ENCODE measurements at places on chromosomes 1 and 21. TPM values are rescaled to one million over a fixed set of nuclear protein-coding genes. Genes with fewer than 3 reads are reported as not detected.

GRCh38 chr1:226586650-226587422 is 38.3 kb downstream of the STUM start:
- H3K27ac ChIP-seq = no peak overlapping the region
- no peak overlapping the region for H3K4me3 ChIP-seq
- H3K36me3 ChIP-seq = no peaks in the 10 kb centered on the region

Gene FCER1G
- total RNA-seq = 138 TPM

- H3K27ac ChIP-seq = peak overlapping the region; percentile 88
- no peaks in the 10 kb centered on the region for H3K27me3 ChIP-seq
- peak overlapping the region; percentile 60 for H3K4me3 ChIP-seq
- H3K36me3 ChIP-seq = peaks cover 35% of the 10 kb centered on the region
- no peak for DNase-seq
- H3K4me1 ChIP-seq = peaks cover 20% of the 10 kb centered on the region
These were observed 932 bp downstream of the RPF1 start for GRCh38 chr1:84479998-84480397.

DNA sequence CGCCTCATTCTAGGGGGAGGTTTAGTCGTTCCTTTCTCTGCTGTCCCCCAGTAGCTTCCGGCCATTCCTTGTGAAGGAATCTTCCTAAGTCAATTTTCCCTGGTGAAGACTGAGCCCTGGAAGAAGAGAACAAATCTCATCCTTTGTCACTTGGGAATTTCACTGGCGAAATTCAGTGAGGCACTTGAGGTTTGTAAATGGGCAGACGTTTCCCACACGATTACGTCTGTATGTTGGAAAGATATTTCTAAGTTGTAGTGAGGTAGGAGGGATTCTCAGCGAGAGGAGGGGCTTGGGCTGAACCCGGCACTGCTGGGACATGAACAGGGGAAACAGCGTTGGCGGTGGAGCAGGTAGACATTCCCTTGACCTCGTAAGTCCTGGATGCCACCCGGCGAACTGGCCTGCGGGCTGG is 47.2 kb downstream of the GALNT2 start:
- H3K27me3 ChIP-seq = no peaks in the 10 kb centered on the region
- no peak overlapping the region for H3K27ac ChIP-seq
- H3K4me1 ChIP-seq = peaks cover 14% of the 10 kb centered on the region
- no peak for DNase-seq
- peaks cover 6% of the 10 kb centered on the region for H3K36me3 ChIP-seq
- no peak overlapping the region for H3K4me3 ChIP-seq

Gene COL8A2
- total RNA-seq = 5.2 TPM

DNA sequence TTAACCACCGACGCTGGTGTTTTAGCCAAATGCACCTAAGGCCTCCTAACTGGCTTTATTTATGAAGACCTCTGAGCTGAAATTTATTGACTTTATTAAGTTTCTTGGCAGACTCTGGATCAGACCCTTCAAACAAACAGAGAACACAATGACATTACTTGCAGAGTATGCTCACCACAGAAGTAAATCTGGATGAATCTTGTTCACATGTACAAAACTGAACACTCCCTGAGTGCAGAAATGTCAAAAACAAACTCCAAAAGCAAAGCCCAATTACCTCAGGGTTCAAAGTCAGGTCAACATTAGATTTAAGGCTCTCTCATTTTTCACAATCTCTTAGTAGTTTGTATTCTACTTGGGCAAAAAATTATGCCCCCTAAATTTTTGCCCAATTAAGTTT is 218.6 kb downstream of the SLC45A1 start:
- H3K4me3 ChIP-seq = no peak overlapping the region
- peaks cover 10% of the 10 kb centered on the region for H3K4me1 ChIP-seq
- no peaks in the 10 kb centered on the region for H3K36me3 ChIP-seq
- no peak overlapping the region for H3K27ac ChIP-seq
- H3K27me3 ChIP-seq = no peaks in the 10 kb centered on the region
- no peak for DNase-seq

DNA sequence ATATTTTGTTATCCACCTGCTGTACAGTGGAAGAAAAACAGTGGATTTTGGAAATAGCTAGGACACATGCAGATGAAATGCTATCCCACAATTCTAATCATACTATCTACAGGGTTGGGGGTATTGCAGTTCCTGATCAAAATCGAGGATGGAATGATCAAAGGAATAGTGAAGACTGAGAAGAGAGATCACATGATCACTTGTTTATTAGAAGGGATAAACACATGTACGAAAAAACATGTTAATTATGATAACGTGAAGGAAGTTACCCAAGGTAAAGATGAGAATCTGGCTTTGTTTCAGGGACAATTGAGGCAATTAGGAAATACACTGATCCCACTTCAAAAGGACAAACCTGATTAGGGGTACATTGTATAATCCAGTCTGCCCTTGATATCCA is 8.8 kb upstream of the NENF start:
- H3K27me3 ChIP-seq = no peaks in the 10 kb centered on the region
- H3K4me1 ChIP-seq = no peaks in the 10 kb centered on the region
- no peak for DNase-seq
- no peak overlapping the region for H3K27ac ChIP-seq
- H3K36me3 ChIP-seq = no peaks in the 10 kb centered on the region

DNA sequence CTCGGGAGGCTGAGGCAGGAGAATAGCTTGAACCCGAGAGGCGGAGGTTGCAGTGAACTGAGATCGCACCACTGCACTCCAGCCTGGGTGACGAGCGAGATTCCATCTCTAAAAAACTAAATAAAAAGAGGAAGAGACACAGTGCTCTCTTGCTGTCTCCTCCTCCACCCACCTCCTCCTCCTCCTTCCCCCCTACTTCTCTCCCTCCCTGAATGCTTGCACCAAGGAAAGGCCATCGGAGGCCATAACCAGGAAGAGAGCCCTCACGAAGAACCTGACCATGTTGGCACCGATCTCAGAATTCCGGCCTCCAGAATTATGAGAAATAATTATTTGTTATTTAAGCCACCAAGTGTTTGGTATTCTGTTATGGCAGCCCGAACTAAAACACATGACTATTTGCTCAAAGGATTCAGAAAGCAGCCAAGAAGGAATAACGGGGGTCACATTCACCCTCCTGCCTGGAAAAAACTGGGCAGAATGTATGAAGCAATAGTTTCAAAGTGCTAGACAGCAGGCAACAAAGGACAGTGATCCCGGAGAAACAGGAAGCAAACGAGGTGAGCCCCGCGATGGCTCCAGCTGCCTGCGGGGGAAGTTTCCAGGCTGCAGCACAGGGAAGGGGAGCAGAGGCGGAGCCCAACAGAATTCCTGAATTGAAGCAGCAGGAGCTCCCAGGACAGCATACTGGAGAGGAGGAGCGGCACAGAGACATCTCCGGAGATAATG is 35.8 kb downstream of the LDLRAD1 start:
- no peak overlapping the region for H3K27ac ChIP-seq
- H3K4me3 ChIP-seq = peak overlapping the region; percentile 44
- DNase-seq = no peak

Gene LPAR3
- 1.5 TPM for total RNA-seq

- H3K4me3 ChIP-seq = no peak overlapping the region
- no peak for DNase-seq
- no peaks in the 10 kb centered on the region for H3K27me3 ChIP-seq
These were observed 24.4 kb upstream of the LEPR start for GRCh38 chr1:65395887-65396612.

Gene PRDM16
- total RNA-seq = 54.5 TPM

DNA sequence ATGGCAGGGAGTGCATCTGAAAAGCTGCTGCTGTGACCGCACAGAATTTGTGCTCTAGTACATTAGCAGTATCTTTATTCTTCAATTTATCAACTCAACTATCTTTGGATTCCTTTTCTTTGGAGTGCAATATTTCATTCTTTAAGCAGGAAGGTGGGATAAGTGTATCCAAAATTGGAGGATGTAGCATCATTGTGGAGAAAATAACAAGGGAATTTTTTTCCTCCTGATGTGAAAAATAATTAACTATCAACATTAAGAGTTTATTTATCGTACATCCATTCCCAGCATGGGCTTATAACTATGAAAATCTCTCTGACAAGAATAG is 25.5 kb downstream of the MAP3K7CL start:
- H3K27ac ChIP-seq = no peak overlapping the region
- no peaks in the 10 kb centered on the region for H3K27me3 ChIP-seq
- DNase-seq = no peak
- H3K4me1 ChIP-seq = no peaks in the 10 kb centered on the region
- no peak overlapping the region for H3K4me3 ChIP-seq

- H3K27ac ChIP-seq = no peak overlapping the region
- H3K27me3 ChIP-seq = no peaks in the 10 kb centered on the region
- no peak for DNase-seq
- no peak overlapping the region for H3K4me3 ChIP-seq
- no peaks in the 10 kb centered on the region for H3K36me3 ChIP-seq
These were observed 34.1 kb upstream of the COL11A1 start for GRCh38 chr1:103142461-103142860.

Gene SERINC2
- total RNA-seq = 32.3 TPM

GRCh38 chr1:187790724-187791123 is 962.0 kb downstream of the PLA2G4A start:
- no peak overlapping the region for H3K4me3 ChIP-seq
- no peaks in the 10 kb centered on the region for H3K27me3 ChIP-seq
- DNase-seq = no peak

DNA sequence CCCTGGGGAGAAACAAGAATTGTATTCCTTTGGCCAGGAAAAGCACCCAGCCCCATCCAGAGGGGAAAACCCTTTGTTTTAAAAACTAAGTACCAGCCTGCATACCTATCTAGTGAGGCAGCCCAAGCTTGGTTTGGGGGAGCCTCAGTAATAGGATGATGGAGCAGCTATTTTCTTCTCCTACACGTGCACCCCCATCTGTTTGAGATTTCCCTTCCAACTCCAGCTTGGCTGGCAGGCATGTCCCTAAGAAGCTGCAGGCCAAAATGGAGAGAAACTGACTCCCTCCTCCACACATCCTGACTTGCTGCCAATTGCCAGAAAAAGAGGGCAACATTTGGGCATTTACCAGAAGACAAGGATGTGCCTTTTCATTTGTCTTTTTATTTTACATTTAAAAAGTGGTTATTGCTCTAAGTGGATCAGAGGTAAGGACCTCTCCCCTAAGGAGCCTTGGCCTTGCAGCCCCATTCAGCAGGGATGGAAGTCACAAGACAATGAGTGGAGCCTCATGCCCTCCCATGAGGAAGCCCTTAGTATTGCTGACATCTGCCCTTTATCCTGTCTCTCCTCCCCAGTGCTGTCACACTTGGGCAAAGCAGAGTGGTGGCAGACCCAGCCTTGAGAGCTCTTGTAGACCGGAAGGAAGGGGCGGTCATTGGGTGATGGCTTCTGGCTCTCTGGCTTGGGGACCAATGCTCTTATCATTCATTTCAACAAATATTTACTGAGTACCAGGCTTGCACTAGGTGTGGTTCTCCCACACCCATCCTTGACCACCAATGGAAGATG is 8.6 kb downstream of the FNDC5 start:
- no peaks in the 10 kb centered on the region for H3K4me1 ChIP-seq
- DNase-seq = no peak
- no peak overlapping the region for H3K4me3 ChIP-seq
- peaks cover 3% of the 10 kb centered on the region for H3K36me3 ChIP-seq
- no peak overlapping the region for H3K27ac ChIP-seq

Gene REN
- 0.66 TPM for total RNA-seq

DNA sequence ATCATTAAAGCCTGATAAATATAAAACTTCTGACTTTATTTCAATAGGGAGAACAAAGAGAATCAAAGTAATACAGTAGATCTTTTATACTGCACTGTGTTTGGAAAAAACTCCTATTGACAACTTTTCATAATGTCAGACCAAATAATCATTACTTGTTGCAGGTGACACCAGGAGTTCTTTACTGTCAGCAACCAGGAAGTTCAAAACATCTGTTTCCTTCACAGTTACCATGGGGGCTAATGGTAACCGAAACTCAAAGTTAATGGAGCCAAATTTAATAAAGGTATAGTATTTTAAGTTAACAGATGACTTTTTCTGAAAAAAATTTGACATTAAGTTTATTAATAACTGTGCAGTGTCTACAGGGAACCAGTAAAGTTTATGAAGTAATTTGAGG is 10.6 kb downstream of the EFCAB7 start:
- H3K4me1 ChIP-seq = no peaks in the 10 kb centered on the region
- no peaks in the 10 kb centered on the region for H3K36me3 ChIP-seq
- H3K27ac ChIP-seq = no peak overlapping the region
- H3K4me3 ChIP-seq = no peak overlapping the region
- no peaks in the 10 kb centered on the region for H3K27me3 ChIP-seq
- DNase-seq = no peak

DNA sequence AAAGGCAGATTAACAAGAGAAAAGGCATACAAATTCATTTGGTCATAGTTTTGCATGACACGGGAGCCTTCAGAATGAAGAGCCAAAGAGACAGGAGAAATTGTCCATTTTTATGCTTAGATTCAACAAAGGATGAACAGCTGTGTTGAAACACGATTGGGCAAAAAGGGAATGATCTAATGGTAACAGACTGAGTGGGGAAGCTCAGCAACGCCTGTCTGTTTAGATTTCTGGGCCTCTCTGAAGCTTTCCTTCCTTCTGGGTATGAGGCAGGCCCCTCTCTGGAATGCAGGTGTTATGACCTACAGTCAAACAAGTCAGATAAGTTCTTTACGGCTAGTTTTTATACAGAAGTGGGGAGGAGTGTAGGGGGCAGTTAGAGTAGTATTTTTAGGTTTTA is 154.6 kb downstream of the RGS7 start:
- H3K4me3 ChIP-seq = no peak overlapping the region
- H3K27me3 ChIP-seq = no peaks in the 10 kb centered on the region
- no peaks in the 10 kb centered on the region for H3K36me3 ChIP-seq
- H3K27ac ChIP-seq = no peak overlapping the region
- DNase-seq = no peak

GRCh38 chr21:40753756-40754155 is 93.2 kb downstream of the DSCAM start:
- no peak overlapping the region for H3K4me3 ChIP-seq
- no peaks in the 10 kb centered on the region for H3K4me1 ChIP-seq
- no peak overlapping the region for H3K27ac ChIP-seq
- H3K36me3 ChIP-seq = no peaks in the 10 kb centered on the region
- H3K27me3 ChIP-seq = no peaks in the 10 kb centered on the region
- DNase-seq = no peak

Gene TCHHL1
- not detected for total RNA-seq

DNA sequence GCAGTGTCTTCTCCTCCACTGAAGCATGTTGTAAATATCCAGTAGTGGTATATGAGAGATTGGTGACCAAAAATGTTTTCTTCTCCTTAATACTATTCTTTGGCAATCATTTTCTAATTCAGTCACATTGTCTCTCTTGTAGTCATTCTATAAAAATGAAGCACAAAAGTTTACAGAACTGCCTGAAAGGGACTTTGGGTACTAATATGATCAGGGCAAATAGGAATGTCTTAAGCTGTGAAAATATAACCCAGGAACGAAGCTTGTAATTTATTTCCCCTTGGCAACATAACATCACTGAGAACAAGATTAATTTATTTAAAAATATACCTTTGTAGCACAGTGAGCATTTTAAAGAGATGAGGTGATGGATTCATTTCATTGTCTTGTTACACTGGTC is 4.9 kb downstream of the B3GALT2 start:
- no peaks in the 10 kb centered on the region for H3K36me3 ChIP-seq
- H3K27ac ChIP-seq = no peak overlapping the region
- H3K4me1 ChIP-seq = peaks cover 29% of the 10 kb centered on the region
- H3K27me3 ChIP-seq = no peaks in the 10 kb centered on the region

Gene FLAD1
- total RNA-seq = 15.6 TPM
